Adrenal gland (tissue), 19 donors: ENCODE measurements at places on chromosomes 2 and 18. TPM values are rescaled to one million over a fixed set of nuclear protein-coding genes. Genes with fewer than 3 reads are reported as not detected.
A peak's percentile ranks its signal among the peaks of the same experiment; 100 is the strongest.

Gene TET3
- total RNA-seq: 1.7 TPM

Gene EML6
- 17.6 TPM for total RNA-seq

DNA sequence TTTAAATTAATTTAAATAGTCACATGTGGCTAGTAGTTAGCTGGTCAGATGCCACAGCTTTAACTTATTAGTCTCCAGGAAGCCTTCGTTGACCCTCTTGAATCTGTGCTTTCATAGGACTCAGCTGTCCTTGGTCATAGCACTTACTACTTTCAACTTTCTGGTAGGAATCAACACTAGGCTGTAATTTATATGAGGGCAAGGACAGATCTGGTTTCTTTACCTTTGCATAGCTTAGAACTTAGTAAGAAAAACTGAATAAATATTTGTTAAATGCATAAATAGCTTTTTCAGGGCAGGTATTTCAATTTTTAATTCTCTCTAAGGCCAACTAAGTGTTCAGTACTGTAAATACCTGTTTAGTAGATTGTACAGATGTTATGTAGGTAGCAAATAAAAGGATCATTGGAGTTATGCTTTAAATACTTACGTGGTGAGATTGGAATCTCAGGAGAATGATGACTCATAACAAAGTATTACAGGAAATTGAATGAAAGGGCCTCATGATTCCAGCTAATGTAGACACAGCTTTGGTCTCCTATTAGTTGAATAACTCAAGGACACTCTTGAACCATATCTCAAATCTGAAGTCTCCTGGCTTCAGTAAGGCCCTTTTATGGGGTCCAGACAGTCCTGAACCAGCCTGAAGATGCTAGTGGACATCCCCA lies 2.6 kb downstream of the CLIP4 start:
- no peaks in the 10 kb centered on the region for H3K36me3 ChIP-seq
- peaks cover 32% of the 10 kb centered on the region for H3K4me1 ChIP-seq
- peak overlapping the region; percentile 50 for H3K27ac ChIP-seq
- no peaks in the 10 kb centered on the region for H3K27me3 ChIP-seq

DNA sequence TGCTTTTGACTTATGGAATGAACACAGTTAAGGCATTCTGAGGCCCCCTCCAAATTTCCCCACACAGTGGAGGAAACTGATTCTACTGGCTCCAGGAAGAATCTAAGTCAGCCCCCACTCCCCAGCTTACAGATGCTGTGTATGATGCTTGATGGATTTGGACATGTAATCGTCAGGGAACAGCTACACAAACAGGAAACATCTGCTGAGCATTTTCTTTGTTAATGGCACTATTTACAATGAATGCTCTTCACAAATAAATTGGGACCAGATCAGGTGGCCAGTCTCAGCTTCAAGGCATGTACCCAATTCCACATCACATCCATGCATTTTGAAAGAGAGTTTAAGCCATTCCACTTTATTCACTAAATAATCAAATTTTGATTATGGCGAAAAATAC lies 562.3 kb downstream of the SOX11 start:
- no peak overlapping the region for H3K27ac ChIP-seq
- DNase-seq: no peak
- H3K27me3 ChIP-seq: no peaks in the 10 kb centered on the region
- no peak overlapping the region for H3K4me3 ChIP-seq

GRCh38 chr2:84846741-84847142 lies 34.1 kb downstream of the TRABD2A start:
- H3K36me3 ChIP-seq: no peaks in the 10 kb centered on the region
- no peak for DNase-seq
- H3K27me3 ChIP-seq: no peaks in the 10 kb centered on the region
- no peak overlapping the region for H3K27ac ChIP-seq

DNA sequence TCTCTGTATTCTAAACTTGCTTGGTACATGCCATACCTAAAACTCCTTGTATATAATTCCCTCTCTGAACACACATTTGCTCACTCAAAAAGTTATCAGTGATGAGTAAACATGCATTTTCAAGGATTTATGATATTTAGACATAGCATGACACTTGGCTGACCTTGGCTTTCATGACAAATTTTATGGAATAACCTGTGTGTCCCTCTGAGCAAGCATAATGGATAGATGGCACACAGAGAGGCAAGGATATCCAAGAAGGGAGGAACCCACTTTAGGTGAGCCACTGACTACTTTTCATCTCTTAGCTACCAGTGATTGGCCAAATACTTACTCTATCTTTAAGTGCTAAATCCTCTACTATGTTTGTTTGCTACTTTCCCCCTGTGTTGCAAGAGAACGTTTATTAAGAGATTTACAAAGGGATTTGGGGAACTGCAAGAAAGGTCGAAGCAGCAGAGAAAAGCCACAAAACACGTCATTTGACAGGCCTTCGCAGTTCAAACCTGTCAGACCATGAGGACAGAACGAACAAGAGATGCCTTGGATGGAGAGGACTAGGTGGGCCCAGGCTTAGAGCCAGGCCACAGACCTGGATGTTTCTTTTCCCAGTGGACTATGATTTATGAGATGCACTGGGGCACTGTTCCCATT lies 379.9 kb downstream of the NBAS start:
- H3K27ac ChIP-seq: no peak overlapping the region
- no peaks in the 10 kb centered on the region for H3K4me1 ChIP-seq
- no peaks in the 10 kb centered on the region for H3K36me3 ChIP-seq
- DNase-seq: no peak
- no peaks in the 10 kb centered on the region for H3K27me3 ChIP-seq
